ENCODE measurements at places on chromosomes 3 and 15. TPM values are rescaled to one million over a fixed set of nuclear protein-coding genes. Genes with fewer than 3 reads are reported as not detected.

Gene CELSR3
- total RNA-seq, result 0.85 TPM

Gene GOLGA6L7
- total RNA-seq, result not detected

Gene CLEC3B
- 23.7 TPM for total RNA-seq

Gene USP50
- not detected for total RNA-seq

Gene SLC24A5
- total RNA-seq, result not detected

Gene SCAANT1
- not detected for total RNA-seq

Gene CYP19A1
- 0.19 TPM for total RNA-seq

Gene CHRM5
- total RNA-seq, result not detected

Gene GRIP2
- total RNA-seq, result 1.1 TPM

Gene GOLGA8T
- total RNA-seq, result 0.28 TPM

Gene MESP1
- total RNA-seq, result 0.28 TPM

Gene COL6A6
- total RNA-seq, result under 0.01 TPM

Gene RBSN
- 25.1 TPM for total RNA-seq

Gene SAMMSON
- total RNA-seq, result 0.28 TPM

Gene C15orf39
- total RNA-seq, result 2.3 TPM

Gene EXD1
- not detected for total RNA-seq

Gene FAM3D
- not detected for total RNA-seq

Gene MLH1
- 61.5 TPM for total RNA-seq

Gene GRAMD2A
- total RNA-seq, result 0.28 TPM

Gene LARP6
- total RNA-seq, result 49.0 TPM

Gene GNAT1
- not detected for total RNA-seq

Gene CNTN4
- not detected for total RNA-seq

Gene OIP5
- total RNA-seq, result 2.3 TPM

Gene ANKRD63
- not detected for total RNA-seq

Gene SKOR1
- total RNA-seq, result under 0.01 TPM

Gene ARGFX
- not detected for total RNA-seq

Gene GOLGA6A
- total RNA-seq, result under 0.01 TPM

Gene PRSS50
- not detected for total RNA-seq

Gene MESP2
- 0.77 TPM for total RNA-seq

Gene MME
- 157 TPM for total RNA-seq

All from regular cardiac myocyte (primary cell).